NCI-H446 (cell line): ENCODE measurements at places on chromosomes 6 and 20.

- no peak for DNase-seq
Observed at GRCh38 chr6:104599821-104600638, 259.7 kb downstream of the HACE1 start.

GRCh38 chr6:88380083-88380482, 213.9 kb upstream of the CNR1 start:
- peak; percentile 90 for DNase-seq

DNA sequence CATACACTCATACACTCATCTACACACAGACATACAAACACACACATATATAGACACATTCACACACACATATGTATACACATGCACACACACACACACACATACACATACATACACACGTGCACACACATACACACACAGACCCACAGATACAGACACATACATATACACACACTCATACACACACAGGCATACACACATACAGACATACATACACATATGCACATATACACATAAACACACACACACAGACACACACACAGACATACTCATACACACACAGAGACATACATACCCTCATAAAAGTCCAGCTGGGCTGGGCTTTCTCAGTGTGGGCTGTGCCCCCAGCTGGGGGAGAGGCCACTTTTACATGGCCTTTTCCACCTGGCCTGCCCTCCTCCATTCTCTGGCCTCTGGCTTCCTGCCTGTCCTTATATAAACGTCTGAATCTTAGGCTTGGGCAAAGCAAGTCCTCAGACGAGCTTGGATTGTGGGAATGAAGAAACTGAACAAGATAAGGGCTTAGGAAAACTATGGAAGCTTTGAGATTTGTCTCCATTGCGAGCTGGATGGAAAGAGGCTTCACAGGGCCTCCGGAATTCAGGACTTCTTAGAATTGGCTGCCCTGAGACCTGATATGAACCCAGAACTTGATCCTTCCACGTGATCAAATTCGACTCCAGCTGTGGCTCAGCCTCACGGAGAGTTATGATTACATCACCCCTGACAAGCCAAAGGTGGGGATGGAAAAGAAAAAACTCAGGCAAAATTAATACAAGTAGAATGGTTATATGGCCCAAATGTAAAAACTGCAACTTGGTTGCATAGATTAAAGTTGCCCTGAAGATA, 22.5 kb upstream of the CST3 start:
- no peak for DNase-seq

- DNase-seq = no peak
Observed at GRCh38 chr6:157235600-157236039, 87.7 kb downstream of the TMEM242 start.

- no peak for DNase-seq
Observed at GRCh38 chr6:7239590-7239948, 73.4 kb downstream of the SSR1 start.

DNA sequence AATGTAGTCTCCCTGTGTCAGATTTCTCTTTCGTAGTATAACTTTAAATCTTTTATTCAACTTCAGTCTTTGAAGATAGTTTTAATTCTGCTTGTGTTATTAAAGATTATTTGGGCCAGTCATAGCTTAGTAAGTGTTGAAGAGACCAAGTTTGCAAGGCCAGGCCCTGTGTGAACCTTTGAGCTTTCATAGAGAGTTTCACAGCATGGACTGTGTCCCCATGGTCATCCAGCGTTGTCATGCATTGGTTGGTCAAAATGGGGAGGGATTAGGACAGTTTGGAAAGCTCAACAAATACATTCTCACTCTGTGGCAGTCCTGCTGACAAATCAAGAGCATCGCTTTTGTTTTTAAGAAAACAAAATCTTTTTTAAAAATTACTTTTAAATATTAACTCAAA, 74.6 kb upstream of the FAM83B start:
- DNase-seq = no peak

DNA sequence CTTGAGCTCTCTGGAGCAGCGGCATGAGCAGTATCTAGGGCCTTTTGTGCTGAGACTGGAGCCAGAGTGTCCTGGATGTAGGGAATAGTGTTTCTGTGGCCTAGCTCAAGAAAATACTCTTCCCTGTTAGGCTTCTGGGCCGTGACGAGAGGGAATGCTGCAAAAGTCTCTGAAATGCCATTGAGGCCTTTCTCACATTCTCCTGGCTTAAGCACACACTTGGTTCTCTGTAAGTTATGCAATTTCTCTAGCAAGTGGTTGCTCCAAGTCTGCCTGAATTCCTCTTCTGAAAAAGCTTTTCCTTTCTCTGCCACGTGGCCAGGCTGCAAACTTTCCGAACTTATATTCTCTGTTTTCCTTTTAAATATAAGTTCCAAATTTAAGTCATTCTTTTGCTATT, 744.4 kb downstream of the GRIK2 start:
- no peak for DNase-seq

DNA sequence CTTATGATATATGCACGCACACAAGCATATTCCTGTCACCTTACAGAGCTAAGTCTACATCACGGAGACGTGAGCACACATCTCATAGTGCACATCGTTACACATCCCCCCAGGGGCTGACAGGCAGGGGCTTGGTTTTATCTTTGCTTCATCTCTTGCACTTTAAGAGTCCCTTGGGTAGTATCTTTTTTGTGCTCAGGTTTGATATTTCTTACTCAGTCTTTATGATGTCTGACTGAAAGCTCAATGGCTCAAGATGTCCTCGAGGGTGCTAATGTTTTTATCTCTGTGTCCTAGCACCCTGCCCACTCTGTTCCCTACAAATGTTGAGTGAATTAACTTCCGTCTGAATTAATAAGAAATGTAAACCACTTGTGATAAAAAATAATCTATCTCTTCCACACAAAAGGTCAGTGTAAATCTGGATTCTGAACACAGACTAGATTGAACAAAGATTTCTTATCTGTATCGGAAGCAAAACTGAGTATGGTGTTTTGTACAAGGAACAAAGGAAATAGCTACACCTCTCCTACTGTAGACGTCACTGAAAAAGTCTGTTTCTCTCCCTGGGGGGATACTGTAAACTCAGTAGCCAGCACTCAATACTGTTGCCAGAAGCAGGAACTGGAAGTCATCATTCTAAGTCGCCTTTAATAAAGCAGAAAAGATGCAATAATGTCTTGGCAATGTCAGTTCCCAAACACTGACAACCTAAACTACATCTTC, 195.1 kb downstream of the PRKN start:
- no peak for DNase-seq

DNA sequence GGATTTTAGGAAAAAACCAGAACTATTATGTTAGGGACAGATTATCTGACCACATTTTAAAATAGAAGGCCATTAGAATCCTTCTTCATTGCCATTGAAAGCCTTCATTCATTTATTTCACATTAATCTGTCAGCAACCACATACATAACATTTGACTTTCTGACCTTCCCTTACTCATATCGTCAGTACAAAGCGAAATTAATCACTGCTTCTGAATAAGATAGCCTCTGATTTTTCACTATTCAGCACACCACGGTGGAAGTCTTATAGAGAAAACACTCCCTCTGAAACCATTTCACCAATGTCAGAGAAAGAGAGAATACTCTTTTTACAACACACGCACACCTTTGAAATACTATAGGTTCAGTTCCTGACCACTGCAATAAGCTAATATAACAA, 442.5 kb upstream of the ID4 start:
- no peak for DNase-seq

GRCh38 chr6:149359440-149359839, 40.6 kb upstream of the SUMO4 start:
- DNase-seq = no peak

DNA sequence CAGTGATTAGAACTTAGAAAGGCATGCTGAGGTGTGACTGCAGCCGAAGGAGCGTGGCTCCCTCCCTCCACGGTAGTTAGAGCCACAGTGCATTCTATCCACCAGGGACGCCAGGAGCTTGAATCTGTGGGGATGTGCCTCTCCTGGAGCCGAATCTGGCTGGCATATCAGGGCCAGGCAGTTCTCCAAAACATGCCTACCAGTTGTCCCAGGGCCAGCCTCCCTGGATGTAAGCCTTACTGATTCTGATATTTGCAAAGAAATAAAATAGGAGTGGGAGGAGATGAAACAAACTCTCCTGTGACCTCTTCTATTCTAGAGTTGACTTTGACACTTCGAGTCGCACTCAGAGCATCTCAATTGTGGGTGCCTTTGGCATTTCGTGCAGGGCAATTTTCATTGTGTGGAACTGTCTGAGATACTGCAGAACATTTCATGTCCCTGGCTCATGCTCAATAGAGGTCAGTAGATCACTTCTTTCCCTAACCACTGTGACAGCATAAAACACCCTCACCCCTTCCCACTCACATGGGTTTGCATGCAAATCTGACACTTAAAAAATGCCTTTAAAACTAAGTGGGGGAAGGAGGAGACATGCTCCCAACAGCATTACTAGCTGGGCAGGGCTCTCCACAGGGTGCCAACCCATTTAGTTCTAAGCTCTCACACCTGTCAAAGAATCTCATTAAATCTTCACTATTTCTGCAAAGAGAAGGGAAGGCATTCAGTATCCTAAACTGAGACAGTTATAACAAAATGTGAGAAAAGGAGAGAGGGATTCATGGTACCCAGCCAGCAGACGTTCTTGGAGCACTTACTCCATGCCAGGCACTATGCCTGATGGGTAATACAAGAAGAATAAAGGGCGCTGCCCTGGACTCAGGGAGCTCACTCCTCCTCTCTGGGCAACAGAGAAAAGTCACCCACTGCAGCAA, 378.9 kb downstream of the PREX1 start:
- peak; percentile 83 for DNase-seq

- no peak for DNase-seq
Observed at GRCh38 chr6:7805850-7806214, 79.9 kb downstream of the BMP6 start.

GRCh38 chr6:25487012-25487411, 165.0 kb upstream of the SCGN start:
- DNase-seq = no peak

- DNase-seq = no peak
Observed at GRCh38 chr20:49635166-49635565, 67.2 kb upstream of the PTGIS start.

- no peak for DNase-seq
Observed at GRCh38 chr6:121917263-121917829, 481.9 kb downstream of the GJA1 start.

- no peak for DNase-seq
Observed at GRCh38 chr6:12991435-12991834, 274.9 kb downstream of the PHACTR1 start.

- DNase-seq = no peak
Observed at GRCh38 chr6:150783813-150784212, 81.7 kb upstream of the MTHFD1L start.

- no peak for DNase-seq
Observed at GRCh38 chr6:33822575-33823395, 19.0 kb upstream of the MLN start.

GRCh38 chr6:142374965-142375733, 73.3 kb downstream of the ADGRG6 start:
- no peak for DNase-seq

DNA sequence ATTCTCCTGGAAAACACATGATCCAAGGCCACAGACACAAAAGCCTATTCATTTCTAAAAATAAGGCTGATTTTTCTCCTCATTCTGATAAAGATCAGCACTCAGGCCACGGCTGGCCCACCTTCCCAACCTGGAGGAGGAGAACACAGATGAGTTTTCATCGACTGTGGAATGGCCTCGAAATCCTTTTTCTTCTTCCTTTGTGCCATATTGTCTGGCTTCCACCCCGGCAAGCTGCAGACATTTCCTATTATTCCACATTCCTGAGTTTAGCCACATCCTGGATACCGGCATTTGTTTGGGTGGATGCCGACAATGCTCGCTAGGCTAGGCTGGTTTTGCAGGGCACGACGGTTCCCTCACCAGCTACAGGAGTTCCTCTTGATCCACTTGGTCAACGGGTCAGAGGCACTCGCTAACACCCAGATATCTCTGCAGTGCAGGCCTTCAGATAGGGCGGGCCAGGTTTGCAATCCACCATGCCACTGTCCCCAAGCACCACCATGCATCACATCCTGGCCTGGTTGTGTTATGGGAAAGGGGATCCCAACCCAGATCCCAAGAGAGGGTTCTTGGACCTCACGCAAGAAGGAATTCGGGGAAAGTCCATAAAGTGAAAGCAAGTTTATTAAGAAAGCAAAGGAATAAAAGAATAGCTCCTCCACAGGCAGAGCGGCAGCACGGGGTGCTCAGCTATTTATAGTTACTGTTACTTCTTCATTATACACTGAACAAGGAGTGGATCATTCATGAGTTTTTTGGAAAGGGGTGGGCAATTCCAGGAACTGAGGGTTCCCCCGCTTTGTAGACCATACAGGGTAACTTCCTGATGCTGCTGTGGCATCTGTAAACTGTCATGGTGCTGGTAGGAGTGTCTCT, 4.2 kb upstream of the CTSZ start:
- DNase-seq = no peak

DNA sequence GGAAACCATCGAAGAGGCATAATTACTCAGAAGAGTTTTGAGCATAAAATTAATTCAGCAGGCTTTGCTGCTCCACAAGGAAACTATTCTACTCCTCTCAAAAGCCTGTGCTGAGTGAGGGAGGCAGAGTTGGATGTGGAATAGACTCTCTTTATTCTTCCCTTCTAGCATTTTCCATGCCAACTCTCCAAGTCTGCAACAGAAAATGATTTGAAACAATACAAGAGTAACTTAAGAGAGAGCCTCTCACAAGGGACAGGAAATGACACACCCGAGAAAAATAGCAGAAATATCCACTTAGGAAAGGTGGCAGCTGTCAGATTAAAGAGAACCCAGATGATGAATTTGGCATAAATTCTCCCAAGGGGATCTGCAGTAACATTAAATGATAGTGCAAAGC, 26.3 kb upstream of the LAMP5 start:
- no peak for DNase-seq

GRCh38 chr6:126040394-126040793, 54.1 kb downstream of the TRMT11 start:
- DNase-seq = no peak

DNA sequence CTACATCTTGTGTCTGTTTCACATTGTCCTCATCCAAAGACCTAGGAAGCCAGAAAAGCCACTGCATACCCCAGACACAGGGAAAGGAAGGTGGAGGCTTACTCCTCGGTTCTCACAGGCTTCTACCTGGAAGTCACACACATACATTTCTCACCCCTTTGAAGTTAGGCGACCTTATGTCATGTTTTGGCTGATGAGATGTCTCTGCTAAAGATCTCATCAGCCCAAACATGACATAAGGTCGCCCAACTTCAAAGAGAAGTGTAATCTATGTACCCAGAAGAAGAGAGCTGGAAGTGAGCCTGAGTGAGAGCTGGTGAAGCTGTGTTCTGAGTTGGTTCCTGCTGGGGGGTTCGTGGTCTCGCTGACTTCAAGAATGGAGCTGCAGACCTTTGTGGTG, 47.5 kb upstream of the SLC22A23 start:
- DNase-seq = no peak

DNA sequence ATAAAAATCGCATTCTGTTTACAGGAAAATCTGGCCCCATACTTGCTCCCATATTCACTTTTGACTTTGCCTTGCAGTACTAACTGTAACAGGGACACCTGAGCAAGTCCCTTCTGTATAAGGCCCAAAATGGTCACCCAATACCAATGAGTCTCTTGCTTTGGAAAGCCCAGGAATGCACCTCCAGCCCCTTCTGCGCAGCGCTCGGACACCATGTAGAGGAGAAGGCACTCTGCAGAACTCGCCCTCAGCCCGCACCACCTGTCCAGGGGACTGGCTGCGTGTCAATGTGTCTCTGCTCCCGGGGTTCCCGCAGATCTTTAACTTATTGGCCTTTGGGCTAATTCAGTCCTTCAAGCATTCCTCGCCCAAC, 746 bp upstream of the PRND start:
- DNase-seq = no peak

GRCh38 chr6:29509239-29509638, 21.5 kb upstream of the MAS1L start:
- DNase-seq = no peak

GRCh38 chr20:45325371-45325770, 17.3 kb upstream of the MATN4 start:
- no peak for DNase-seq
